ENCODE measurements at places on chromosomes 2 and 18.

DNA sequence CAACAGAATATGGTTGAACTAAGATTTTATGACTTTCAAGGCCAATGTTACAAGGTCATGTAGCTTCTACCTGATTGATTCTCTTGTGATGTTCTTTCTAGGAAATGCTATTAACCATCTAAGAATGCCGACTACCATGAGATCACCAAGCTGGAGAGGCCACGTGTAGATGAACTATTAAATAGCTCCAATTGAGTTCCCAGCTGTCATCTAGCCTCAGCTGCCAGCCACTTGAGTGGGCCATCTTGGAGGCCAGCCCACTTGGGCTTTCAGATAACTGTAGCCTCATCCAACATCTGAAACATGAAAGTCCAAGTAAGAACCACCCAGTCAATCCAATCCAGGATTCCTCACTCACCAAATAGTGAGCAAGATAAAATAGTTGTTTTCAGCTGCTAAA, 376.9 kb upstream of the TMEFF2 start:
- no peak for DNase-seq

DNA sequence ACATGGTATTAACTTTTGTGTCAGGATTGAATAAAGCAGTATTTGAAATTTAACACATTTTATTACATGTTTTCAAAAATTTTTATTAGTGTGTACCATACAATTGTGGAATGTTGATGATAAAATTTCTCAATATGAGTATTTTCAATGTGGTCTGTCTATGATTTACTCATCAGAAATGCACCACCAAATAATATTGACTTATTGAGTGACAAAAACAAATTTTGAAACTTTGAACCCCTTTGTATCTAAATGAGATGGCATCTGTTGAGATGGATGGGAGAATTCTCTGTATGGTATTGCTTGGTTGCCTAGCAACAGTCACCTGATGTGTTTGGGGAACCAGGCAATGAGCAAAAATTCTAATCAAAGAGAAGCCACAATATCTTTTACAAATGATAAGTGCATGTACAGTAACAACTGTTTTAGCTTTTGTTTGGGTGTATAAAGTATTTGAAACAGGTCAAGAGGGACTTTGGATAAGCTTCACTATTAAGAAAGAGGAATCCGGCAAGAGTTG, 400.1 kb downstream of the CCDC85A start:
- no peak for DNase-seq

- no peak for DNase-seq
These were observed 113.7 kb upstream of the COPS8 start for GRCh38 chr2:236971919-236972381.

DNA sequence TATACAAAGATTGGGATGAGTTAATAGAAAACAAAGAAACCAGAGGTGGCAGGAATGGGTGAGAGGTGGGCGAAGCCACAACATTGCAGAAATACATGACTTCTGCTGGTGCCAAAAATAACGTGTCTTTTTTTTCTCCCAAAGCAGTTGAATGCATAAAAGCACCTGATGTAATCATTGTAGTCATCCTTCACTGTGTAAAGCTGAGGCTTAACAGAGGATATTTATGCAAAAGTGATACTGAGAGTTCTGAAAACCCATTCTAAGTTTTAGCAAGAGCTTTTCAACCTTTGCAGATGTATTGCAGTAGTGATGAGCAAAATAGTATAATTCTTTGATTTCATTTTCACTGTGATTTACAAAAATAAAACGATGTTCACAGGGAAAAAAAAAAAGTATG, 173.0 kb downstream of the PTGR3 start:
- no peak for DNase-seq

- DNase-seq: no peak
These were observed 139.6 kb downstream of the INSIG2 start for GRCh38 chr2:118227698-118228508.

DNA sequence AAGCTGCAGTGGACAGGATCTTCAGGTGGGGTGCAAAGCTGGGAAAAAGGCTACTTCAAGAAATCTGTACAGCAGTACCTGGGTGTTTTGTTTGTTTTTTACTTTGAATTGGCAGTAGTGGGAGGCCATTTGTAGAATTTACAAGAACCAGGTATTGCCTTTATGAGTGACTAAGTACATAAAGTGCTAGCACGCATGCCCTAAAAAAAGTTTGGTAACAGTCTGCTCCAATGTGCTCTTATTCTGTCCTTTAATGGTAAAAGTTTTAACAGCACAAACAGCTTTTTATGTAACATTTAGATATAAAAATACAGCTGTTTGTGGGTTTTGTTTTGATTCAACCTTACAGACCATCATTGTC, 17.2 kb downstream of the REV1 start:
- no peak for DNase-seq

GRCh38 chr2:137250401-137250800, 485.1 kb downstream of the THSD7B start:
- no peak for DNase-seq

DNA sequence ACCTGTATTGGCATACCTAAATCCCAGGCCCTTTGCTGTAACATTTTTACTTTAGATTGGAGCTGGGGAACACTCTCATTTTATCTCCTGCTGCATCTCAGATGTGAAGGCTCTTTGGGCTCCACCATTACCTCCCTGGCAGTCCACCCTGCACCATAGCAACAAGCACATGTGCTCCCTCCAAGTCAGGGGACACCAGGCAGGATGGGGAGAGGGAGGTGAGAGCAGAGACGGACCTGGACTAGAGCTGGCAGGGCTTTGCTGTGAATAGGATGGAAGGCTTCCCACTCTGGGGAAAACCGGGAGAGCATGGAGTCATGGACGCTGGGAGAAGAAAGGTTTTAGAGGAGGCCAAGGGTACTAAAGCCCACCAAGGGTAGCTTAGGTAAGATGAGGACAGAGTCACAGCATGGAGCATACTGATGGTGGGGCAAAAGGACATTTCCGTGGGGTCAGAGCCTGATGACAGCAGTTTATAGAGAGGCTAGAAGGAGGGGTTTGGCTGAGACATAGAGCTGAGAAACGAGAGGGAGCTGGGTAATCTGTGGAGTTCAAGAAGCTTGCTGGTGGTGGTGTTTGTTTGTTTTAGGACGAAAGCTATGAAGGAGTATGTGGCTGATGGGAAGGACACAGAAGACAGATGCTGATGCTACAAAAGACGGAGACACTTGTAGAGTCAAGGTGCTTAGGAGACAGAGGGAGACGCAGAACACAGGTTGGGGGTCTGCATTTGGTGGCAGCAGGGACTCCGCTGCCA, 134.8 kb downstream of the COL6A3 start:
- no peak for DNase-seq

DNA sequence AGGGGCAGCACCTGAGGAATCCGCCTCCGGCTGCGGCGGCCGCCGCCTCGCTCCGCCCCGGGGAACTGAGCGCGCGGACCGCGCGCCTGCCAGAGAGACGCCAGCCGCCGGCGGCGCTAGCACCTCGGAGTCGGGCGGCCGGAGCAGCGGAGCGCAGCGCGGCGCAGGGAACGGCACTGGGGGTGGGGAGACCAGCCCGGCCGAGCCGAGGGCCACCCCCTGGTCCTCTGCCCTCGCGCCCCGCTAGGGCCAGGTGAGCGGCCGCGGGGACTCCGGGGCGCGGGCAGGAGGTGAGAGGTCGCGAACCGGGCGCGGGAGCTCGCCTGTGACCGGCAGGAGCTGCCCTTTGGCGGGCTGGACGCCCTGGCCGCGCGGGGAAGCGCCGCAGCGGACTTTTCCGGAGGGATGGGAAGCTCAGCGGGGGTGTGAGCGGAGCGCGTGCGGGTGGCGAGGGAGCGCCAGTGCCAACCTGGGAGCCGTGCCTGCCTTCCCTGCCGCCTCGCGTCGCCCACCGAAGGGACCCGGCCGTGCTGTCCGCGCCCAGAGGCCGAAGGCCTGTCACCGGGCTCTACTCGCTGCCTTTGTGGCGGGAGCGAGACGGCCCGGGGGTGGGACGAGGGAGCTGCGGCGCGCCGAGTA, at the start of gene GREB1L:
Gene GREB1L, plus strand, starts transcription at position 92 of the 639 bp plus-strand sequence. CDS start 141,287 bp downstream, outside the sequence.
- DNase-seq: no peak

GRCh38 chr18:64981915-64982314, 768.9 kb upstream of the CDH7 start:
- no peak for DNase-seq

GRCh38 chr2:43169099-43169945, 57.1 kb downstream of the ZFP36L2 start:
- DNase-seq: peak; percentile 27

GRCh38 chr2:10035053-10035422, 8.3 kb upstream of the KLF11 start:
- DNase-seq: no peak

GRCh38 chr18:69870736-69871135, 76.9 kb downstream of the CD226 start:
- DNase-seq: no peak

DNA sequence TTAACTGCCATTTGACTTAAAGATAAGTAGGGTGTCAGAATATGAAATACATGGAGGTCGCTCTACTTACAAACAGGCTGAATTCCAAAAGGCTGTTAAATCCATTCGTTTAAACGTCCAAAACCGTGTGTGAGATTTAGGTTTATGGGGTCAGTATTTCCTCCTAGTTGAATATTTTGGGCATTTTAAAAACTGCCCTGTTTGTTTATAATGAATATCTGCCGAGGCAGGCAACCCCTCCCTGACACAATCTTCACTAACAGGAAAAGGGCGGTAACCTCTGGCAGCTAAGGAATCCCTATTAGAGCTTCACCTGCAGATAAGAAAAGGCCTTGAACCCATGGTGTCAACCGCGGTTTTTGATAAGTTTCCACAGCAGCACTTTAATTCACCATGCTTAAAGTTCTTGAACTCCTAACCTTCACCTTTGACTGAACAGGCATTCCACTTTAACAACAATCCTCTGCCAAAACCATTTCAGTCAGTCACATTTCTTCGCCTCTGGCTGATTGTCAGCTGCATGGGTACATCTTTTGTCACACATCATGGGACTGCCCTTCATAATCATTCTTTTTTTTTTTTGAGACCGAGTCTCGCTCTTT, 17.8 kb downstream of the TRAK2 start:
- peak; percentile 18 for DNase-seq

DNA sequence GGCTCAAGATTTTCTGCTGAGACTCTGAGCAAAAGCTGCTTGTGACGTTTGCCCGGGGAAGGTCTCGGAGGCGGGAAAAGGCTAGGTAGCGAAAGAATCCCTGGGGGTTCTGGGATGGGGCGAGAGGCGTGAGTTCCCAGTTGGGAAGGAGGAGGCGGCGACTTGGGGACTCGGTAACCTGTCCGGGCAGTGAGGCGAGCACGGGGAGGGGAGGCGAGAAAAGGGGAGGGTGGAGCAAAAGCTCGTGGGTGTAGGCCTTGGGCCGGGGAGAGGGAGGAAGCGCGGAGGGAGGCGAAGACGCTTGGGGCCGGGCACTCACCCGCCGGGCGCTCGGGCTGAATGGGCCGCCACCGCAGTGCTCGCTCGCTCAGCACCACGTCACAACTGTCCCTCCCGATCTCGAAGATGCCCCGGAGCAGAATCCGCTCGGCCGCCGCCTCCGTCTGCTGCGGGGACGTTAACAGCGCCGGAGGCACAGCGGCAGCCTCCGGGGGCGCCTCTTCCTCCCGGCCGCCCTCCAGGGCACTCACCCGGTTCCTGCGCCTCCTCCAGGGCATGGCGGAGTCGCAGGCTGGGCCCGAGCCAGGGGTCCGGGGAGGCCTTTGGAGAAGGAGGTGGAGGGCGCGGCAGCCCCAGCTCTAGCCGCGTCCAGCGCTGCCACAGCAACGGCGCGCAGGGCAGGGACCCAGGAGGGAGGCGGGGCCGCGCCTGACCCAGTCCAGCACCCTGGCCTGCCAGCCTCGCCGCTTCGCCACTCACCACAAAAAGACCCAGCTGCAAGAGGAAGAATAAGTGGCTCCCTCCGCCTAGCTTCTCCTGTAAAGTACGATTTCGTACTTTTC, at the start of gene CERKL:
Gene CERKL, minus strand, starts transcription at position 656 of the 842 bp plus-strand sequence. Its CDS starts 99 bp downstream, at position 557.
- DNase-seq: no peak

DNA sequence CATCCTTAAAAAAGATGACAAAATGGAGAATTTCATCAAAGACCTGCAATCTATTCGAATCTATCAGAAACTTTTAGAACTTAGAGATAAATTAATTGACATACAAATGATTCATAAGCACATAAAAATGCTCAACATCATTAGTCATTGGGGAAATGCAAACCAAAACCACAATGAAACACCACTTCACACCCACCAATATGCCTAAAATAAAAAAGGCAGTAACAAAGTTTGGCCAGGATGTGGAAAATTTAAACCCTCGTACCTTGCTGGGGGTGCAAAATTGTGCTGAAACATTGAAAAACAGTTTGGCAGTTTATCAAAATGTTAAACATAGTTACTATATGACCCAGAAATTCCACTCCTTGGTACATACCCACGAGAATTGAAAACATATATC, 11.5 kb upstream of the EIF2AK3 start:
- DNase-seq: peak; percentile 20

DNA sequence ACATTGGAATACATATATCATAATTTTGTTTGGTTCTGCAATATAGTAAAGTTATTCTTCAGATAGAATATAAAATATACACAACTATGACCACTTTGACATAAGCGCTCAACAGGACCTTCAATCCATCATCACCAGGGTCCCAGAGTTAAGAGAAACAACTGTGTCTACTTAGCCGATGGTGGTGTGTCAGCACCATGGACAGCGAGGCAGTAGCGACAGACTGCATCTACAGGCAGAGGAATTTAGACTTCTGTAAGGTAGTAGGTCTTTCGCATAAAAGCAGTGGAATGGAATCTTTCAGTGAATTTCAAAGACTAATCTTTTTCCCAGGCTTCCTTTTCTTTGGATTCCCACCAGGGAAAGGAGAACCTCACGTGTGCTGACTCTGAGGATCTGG, 20.5 kb upstream of the LRPPRC start:
- DNase-seq: no peak

DNA sequence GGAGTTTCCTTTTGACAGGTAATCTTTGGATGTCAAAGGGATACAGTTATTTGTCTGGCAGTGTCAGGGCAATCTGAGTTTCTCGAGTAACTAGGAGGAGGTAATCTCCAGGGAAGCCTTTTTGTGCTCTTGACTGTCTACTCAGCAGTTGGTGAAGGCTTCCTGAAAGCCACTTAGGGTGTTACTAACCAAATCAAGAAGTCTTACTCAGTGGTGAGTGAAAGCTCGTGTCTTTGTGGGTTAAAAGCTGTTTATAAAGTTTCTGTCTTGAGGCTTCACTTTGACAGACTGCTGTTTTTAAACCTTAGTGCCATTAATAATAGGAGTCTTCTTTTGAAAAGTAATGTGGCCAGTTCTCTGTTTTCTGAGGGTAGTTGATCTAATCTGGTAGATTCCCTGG, 1.7 kb downstream of the THSD7B start:
- DNase-seq: no peak

DNA sequence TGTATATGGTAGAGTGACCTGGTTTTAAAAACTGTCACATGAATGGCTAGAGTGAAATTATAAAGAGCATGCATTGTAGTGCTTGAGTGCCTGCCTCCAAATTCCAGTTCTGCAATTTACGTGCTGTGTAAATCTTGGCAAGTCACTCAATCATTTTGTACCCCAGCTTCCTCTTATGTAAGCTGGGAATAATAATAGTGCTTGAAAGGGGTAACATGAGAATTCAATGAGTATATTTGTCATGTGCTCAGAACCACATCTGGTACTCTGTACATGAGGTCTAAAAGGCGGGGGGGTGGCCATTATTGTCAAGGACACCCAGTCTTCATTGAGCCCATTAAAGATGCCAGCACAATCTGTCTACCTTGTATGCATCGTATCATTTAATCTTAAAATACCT, 214.8 kb downstream of the MC4R start:
- DNase-seq: no peak

- DNase-seq: no peak
These were observed 14.3 kb downstream of the EDAR start for GRCh38 chr2:108974674-108975073.
